NCI-H1436 treated with DMSO at 0.1 percent for 48 hours (cell line): ENCODE measurements at places on chromosomes 7 and 10.

GRCh38 chr7:125661677-125662076 is 732.1 kb upstream of the POT1 start:
- DNase-seq: no peak

GRCh38 chr7:50217821-50218281 is 86.7 kb upstream of the IKZF1 start:
- DNase-seq: no peak

- no peak for DNase-seq
Measured at GRCh38 chr10:5692461-5693358, 8.1 kb downstream of the TASOR2 start.

GRCh38 chr10:75736889-75737579 is 305.6 kb downstream of the LRMDA start:
- DNase-seq: no peak
